ENCODE measurements at places on chromosomes 7 and 10.

DNA sequence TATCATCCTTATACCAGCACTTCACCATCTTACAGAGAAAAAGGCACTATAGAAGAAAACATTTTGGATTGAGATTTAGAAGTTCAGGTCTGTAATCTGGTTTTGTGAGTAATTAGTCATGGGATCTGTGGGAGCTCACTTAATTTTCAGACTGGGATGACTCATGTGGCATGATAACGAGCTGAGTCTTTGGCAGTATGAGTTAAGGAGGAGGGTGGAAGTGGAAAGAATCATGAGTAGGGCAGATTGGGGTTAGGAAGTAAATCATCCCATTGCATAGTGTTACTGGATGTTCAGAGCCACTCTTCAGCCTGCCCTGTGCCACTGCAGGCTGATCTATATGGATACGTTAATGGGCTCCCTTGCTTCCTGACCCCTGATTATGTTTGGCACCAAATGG lies 64.9 kb downstream of the ZNF92 start:
- no peak for DNase-seq

DNA sequence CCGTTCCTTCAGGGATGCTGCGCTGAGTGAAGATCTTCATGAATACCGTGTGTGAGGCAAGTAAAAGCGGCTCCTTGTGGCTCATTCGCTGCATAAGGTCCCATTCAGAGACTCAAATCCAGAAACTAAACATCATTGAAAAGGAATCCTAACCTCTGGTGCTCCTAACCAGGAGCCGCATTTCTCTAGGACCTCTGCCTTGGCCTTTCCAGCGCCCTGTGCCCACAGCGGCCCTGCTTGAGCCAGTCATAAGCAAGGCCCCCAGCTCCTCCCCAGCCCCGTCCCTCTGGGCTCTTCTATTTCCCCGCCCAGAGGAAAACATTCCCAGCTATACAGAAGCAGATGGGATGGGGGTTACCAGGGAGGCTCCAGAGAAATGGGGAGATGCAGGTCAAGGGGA lies 42.6 kb upstream of the INSIG1 start:
- DNase-seq = no peak

DNA sequence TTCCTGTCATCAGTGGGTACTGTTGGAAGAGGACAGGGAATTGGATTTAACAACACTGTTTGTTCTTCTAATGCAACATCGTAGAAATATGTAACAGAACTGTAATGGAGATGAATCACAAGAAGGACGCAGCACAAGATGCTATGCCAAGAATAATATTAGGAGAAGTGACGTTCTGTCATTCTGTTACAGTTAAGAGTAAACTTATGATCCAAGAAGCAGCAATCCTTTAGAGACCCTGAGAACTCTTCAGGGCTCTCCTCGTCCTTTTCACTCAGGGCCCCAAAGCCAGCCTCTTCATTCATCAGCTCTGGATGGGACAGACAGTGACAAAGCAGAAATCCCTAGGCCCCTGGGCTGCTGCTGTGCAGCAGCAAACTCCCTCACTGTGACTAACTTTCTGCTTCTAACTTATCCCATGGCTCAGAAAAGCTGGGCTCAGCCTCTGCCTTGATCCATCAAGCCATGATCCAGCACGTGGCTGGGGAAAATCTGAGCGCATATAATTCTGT lies 8.7 kb upstream of the IL6 start:
- DNase-seq = no peak

DNA sequence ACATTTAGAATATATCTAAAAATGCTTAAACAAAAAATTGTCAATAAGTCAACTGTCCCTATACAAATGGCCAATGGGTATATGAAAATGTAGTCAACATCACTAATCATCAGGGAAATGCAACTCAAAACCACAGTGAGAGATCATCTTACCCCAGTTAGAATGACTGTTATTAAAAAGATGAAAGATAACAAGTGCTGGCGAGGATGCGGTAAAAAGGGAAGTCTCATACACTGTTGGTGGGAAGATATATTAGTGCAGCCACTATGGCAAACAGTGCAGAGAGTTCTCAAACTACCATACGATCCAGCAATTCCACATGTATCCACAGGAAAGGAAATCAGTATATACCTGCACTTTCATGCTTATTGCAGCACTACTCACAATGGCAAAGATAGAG lies 48.6 kb upstream of the APBB1IP start:
- no peak for DNase-seq

- DNase-seq = no peak
Measured at GRCh38 chr10:126640401-126640800, 30.1 kb downstream of the C10orf90 start.
